ENCODE measurements at places on chromosomes 13 and 19.

GRCh38 chr19:497869-498510, 1.7 kb downstream of the MADCAM1 start:
- no peak for DNase-seq

- no peak for DNase-seq
These were observed 1.4 kb upstream of the QTRT1 start for GRCh38 chr19:10699650-10700335.

GRCh38 chr13:48643159-48643558, 10.6 kb upstream of the CYSLTR2 start:
- no peak for DNase-seq

DNA sequence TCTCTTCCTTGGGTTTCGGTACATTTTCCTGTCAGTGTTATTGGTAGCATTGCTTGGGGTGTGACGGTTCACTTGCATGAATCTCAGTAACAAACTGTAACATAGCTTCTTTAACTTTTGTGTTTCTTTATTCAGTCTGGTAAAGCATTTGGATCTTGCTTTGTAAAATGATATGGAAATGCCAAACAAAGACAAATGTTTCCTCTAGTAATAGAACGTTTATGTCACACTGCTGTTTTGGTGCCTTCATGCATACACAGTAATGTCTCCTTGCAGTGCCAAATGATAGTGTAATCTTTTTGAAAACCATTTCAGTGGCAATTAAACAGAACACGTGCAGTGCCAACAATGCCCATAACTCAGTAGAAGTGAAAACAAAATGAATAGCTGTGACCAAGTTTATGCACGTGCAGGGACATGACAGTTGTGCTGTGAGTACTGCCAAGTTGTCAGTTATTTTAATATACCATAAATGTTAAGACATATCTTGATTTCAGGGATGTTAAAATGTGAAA, 110.8 kb downstream of the RXFP2 start:
- no peak for DNase-seq

- DNase-seq = no peak
These were observed 6.4 kb upstream of the KLK6 start for GRCh38 chr19:50975766-50976165.

DNA sequence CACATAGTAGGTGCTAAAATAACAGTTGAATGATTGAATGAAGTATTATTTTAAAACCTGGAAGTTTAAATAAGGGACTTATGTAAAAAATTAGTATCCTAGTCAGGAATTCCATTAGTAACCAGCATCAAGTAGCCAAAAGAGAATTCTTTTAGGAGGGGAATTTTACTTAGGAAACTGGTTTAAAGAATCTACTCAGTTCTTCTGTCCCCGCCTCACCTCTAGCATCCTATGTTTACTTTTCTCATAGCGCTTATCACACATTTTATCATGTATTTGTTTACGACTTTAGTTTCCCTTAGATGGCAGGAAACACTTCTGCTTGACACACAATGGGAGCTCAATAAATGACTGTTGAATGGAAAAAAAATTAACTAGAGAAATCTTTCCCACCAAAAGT, 229.0 kb downstream of the KLF5 start:
- no peak for DNase-seq

GRCh38 chr19:32881766-32882165, 12.2 kb upstream of the SLC7A9 start:
- DNase-seq = no peak

DNA sequence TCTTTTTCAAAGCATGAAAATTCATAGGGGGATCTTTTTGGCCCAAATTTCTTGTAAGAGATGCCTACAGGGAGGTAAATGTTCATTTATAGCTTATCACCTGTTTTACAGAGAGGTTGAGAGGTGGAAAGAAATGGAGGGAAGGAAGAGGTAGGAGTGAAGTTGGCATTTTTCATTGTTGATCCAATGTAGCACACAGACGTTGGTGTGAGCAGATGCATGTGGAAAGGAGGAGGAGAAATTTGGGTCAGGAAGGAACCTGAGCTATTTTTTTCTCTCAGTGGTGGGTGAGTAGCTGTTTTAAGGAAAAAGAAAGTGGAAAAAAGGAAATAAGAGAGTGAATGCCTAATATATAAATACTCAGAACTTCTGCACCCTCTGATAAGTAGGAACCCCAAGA, 9.9 kb upstream of the SMIM17 start:
- DNase-seq = no peak

DNA sequence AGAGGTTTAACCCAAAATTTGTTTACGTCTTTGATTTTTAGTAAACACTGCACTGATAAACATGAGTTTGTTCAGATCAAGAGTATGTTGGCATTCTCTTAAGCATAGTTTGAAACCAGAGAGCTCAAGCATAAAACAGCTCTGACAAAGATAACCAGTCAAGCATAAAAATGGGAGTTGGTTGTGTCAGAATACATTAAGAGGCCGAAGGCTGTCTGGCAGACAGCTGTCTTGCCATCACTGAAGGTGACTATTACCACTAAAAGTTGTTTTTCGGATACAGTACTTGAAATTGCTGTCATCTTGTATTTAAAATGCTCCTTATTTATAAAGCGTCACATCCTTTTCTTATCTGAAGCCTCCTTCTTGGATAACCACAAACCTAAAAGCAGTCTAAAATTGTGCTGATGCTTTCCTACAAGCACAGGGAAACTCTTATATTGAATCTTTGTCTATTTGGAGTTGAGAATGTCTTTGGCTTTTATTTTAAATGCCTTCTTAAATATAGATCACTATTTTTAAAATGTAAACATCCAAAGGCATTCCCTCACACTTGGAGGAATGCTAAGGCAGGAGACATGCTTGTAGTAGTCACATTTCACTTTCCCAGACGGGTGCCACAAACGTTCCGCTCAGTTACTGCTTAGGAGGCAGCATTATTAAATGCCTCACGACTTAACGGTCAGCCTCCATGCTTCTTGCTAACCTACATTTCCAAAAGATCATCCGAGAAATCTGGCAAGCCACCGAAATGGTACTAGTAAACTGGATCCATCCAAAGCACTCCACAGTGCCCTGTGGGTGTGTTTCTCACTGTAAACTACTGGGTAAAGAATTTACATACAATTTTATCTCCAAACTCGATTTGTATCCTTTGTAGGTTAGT, 1.5 kb downstream of the SMAD9 start:
- no peak for DNase-seq

DNA sequence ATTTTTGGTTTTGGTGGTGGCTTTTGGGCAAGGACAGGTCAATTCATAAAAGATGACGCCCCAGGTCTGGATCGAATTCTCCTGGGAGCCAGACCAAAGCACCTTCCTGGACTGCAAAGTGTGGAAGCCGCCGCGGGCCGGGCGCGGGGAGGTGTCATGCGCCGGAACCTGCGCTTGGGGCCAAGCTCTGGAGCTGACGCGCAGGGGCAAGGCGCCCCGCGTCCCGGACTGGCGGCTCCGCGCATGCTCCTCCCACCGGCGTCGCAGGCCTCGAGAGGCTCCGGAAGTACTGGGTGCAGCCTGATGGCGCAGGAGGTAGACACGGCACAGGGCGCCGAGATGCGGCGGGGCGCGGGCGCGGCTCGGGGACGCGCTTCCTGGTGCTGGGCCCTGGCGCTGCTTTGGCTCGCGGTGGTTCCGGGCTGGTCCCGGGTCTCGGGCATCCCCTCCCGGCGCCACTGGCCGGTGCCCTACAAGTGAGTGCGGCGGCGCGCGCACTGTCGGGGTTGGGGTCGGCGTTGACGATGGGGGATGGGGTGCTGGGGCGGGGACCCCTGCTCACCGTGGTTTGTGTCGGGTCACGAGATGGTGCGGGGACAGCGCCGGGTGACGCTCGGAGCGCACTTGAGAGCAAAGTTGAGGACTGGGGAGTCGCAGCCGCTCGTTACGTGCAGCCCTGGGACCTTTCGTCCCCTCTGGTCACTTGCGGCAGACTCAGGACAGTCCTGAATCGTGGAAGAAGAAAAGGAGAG, at the start of gene CLN5:
TSS of gene CLN5 (plus strand) at position 286 of the 752 bp plus-strand sequence. CDS start at position 304, 18 bp downstream.
- peak; percentile 57 for DNase-seq

GRCh38 chr19:39813264-39813993, 20.5 kb downstream of the DYRK1B start:
- no peak for DNase-seq

- no peak for DNase-seq
These were observed 526.9 kb downstream of the MYO16 start for GRCh38 chr13:109156181-109156935.

DNA sequence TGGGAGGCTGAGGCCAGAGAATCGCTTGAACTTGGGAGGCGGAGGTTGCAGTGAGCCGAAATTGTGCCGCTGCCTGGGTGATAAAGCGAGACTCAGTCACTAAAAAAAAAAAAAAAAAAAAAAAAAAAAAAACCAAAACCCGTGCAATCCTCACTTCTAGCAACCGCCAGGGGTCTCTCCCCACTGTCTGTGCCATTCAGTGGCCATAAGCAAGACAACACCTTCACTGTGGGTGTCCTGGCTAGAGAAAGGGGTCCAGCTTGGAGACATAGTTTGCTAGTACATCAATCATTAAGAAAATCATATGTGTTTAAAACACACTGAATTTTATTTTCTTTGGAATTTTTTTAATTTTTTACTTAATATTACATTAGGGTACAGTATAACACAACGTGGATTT, 68.2 kb downstream of the RASL11A start:
- no peak for DNase-seq

- DNase-seq = no peak
These were observed 27.6 kb downstream of the MAU2 start for GRCh38 chr19:19348266-19348665.

- DNase-seq = no peak
These were observed 977 bp downstream of the IRGQ start for GRCh38 chr19:43594710-43595604.

DNA sequence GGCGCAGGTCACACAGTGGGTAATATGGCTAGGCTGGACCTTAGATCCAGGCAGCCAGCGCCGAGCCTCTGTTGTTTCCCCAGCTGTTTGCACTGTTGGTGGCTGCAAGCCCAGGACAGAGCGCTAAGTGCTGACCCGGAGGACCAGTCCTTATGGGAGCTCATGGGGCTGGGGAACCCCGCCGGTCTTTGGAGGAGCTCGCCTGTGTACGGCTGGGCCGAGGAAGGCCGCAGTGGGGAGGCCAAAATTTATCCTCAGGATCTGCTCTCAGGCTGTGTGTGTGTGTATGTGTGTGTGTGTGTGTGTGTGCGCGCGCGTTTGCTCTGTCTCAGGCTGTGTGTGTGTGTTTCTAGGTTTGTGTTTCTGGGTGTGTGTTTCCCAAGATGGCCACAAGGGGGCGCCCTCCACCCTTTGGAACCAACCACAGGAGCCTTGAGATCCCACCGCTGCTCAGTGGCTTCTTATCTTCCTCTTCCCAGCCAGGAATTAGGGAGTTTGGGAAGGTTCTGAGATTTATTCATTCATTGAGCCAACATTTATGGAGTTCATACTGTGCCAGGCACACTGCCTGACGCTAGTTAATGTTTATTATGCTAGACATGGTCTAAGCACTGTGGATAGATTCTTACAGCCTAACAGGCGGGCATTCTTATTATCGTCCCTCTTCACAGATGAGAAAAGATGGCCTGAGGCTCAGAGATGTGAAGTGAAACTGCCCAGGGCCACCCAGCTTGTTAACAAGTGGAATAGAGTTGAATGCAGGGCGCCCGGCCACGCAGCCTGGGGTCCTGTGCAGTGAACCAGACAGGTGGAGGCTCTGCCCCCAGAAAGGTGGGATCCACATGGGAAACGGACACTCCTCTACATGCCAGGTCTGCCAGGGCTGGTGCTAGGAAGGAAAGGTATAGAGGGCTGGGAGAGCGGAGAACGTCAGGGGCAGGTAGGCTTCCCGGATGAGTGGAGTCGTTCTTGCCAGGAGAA, 13.0 kb downstream of the PGLYRP1 start:
- peak; percentile 23 for DNase-seq

DNA sequence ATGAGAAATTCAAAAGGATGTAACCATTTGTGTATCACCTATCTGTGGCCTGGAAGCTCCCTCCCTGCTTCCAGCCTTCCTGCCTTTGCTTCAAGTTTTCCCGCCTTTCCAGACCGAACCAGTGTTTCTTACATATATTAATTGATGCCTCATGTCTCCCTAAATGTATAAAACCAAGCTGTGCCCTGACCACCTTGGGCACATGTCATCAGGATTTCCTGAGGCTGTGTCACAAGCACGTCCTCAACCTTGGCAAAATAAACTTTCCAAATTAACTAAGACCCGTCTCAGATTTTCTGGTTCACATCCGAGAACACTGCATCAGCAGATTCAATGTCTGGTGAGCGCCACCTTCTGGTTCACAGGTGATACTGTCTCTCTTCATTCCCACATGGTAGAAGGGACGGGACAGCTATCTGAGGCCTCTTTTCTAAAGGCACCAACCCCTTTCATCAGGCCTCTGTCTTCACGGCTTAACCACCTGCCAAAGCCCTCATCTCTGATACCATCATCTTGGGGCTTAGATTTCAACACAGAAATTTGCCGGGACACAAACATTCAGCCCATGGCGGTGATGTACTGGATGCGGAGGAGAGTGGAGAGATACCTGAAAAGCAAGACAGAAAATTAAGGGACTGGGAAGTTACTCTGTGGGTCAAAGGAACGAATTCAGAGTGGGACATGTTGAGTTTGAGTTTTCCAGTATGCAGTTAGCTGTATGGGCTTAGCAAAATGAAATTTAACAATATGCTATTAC, 58.7 kb upstream of the PABPC3 start:
- no peak for DNase-seq

All from NCI-H187 treated with DMSO at 0.1 percent for 48 hours (cell line).